ENCODE measurements at places on chromosomes 12 and 14.

- no peak for DNase-seq
Measured at GRCh38 chr12:3530548-3530947, 39.5 kb downstream of the PRMT8 start.

GRCh38 chr12:14874882-14875281 lies 10.8 kb downstream of the MGP start:
- DNase-seq: no peak

DNA sequence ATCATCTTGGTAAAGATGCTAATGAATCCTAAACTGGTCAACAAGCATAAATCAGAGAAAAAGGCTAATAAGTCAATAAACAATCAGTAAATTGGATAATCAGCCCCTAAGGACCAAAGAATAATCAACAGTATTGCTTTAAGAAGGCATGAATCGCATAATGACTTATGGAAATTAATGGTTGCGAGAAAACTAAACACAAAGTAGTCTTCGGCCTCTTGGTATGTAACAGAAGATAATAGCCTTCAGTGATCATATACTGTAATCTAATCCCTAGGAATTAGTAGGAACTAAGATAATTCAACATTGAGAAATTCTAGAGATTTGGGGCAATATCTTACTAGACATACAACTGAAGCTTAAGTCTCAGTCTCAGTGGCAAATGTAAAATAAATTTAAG lies 122.1 kb downstream of the PRKCH start:
- no peak for DNase-seq

DNA sequence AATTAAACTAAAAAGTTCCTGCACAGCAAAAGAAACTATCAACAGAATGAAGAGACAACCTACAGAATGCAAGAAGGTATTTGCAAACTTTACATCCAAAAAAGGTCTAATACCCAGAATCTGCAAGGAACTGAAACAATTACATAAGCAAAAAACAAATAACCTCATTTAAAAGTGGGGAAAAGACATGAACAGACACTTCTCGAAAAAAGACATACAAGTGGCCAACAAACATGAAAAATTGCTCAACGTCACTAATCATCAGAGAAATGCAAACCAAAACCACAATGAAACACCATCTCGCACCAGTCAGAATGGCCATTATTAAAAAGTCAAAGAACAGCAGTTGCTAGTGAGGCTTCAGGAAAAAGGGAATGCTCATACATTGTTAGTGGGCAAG lies 15.2 kb downstream of the PDE6H start:
- no peak for DNase-seq

GRCh38 chr12:79678306-79678705 lies 12.5 kb downstream of the PAWR start:
- no peak for DNase-seq

GRCh38 chr14:34053666-34054065 lies 102.8 kb upstream of the EGLN3 start:
- no peak for DNase-seq

DNA sequence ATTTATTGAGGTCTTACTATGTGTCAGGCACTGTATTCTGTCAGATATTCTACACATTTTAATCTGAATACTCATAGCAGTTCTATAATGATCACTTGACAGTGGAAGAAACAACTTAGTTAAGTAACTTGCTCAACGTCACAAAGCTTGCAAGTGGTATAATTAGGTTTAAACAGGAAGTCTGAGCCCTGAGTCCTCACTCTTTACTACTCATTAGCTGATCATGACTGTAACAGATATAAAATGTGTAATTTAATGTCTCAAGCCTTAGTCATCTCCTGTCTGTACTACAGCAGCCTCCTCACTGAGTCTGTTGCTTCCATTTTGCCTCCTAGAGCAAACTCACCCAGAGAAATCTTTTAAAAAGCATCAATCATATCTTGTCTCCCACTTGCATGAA lies 38.9 kb downstream of the PPP4R4 start:
- no peak for DNase-seq

GRCh38 chr12:57148469-57149244 lies 1.2 kb upstream of the LRP1-AS start:
- no peak for DNase-seq

- no peak for DNase-seq
Measured at GRCh38 chr14:20490563-20490962, 14.8 kb upstream of the RNASE10 start.

DNA sequence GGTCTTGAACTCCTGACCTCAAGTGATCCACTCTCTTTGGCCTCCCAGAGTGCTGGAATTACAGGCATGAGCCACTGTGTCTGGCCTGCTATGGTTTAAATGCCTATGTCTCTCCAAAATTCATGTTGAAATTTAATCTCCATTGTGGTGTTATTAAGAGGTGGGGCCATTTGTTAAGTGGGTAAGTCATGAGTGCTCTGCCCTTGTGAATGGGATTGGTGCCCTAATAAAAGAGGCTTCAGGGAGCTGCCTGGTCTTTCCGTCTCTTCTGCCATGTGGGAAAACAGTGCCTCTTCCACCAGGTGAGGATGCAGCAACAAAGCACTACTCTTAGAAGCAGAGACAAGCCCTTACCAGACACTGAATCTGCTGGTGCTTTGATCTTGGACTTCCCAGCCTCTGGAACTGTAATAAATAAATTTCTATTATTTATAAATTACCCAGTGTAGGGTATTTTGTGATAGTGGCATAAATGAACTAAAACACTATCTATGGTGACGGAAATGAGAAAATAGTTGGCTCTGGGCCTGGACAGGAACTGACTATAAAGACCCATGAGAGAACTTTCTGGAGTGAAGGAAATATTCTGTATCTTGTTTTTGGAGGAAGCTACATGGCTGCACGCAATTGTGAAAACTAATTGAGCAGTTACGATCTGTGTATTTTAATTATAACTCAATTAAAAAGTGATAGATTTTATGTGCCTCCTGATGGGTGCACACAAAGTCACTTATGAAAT lies 12.1 kb upstream of the ATP23 start:
- no peak for DNase-seq

Measured in NCI-H187 (cell line).